ENCODE measurements at places on chromosomes 3 and 15.

DNA sequence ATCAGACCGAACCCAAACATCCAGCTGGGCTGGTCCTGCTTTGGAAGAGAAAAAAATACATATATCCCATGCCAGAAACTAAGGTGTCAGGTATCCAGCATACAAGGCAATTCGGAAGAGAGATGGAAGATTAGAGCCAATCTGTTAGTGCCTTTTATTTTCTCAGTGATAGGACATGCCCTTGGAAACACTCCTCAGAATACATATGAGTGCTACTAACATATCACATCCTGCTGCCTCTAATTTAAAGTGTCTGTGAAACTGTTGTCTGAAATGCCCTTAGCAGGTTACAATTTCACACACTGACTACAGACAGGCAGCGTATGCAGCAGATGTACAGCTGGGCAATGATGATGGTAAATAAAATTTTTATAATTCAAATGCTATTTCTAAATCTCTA lies 78.9 kb downstream of the RBPMS2 start:
- DNase-seq, result no peak

DNA sequence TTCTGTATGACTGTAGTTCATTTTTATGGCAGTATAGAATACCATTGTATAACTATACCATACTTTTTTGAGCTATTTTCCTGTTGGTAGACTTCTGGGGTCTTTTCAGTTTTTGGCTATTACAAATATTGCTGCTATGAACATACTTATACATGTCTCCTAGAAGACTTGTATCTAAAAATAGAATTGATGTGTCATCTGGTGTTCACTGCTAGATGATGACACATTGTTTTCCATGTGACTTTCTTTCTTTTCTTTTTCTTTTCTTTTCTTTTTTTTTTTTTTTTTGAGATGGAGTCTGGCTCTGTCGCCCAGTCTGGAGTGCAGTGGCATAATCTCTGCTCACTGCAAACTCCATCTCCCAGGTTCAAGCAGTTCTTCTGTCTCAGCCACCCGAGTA lies 69.8 kb downstream of the SH3GL3 start:
- no peak for DNase-seq

- no peak for DNase-seq
Measured at GRCh38 chr3:129461461-129462146, 21.6 kb downstream of the IFT122 start.

DNA sequence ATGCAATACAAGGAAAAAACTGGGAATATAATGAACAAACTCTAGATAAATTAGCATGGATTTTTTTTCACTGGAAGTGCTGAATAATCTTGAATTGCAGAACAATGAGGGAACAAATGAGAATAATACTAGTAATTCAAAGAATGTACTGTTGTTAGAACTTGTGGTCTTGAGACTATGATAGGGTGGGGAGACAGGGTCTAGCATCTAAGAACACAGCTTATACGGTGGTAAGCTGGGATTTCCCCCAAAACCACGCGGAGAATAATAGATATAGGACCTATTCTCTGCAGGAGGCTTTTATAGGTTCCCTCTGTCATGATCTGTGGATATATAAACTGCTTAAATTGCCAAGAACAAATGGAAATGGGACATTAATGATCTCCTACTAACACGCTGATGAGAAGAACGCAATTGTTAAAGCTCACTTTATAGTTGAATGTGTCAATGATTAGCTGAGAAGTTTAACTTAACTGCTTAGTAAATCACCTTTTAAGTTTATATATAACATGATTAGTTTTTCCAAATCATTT lies 692.3 kb downstream of the ZPLD1 start:
- no peak for DNase-seq

GRCh38 chr3:167773584-167773983 lies 38.1 kb downstream of the SERPINI1 start:
- DNase-seq, result no peak

- DNase-seq, result no peak
Measured at GRCh38 chr3:185583925-185584324, 2.2 kb upstream of the SENP2 start.

DNA sequence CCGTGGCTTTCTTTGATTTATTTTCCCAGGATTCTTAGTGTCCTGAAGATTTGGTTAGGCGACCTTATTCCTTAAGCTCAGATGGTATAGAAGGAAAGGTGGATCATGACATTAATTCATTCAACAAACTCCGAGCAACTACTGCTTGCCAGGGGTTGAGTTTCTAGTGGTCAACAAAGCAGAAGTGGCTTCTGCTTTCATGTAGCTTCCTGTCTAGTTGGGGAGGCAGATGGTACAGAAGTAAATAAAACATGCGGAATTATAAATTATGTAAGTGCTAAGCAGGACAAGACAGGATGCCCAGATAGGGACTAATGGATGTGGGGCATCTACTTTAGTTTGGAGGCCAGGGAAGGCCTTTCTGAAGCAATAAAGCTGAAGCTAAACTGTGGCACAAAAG lies 15.6 kb downstream of the EEFSEC start:
- DNase-seq, result no peak

GRCh38 chr3:47583320-47584075 lies 4.8 kb upstream of the CSPG5 start:
- no peak for DNase-seq

GRCh38 chr15:66461917-66462316 lies 35.6 kb downstream of the SNAPC5 start:
- DNase-seq, result no peak

- no peak for DNase-seq
Measured at GRCh38 chr3:97200387-97200786, 386.0 kb downstream of the EPHA6 start.

GRCh38 chr15:79994615-79995014 lies 23.6 kb upstream of the BCL2A1 start:
- DNase-seq, result no peak

- DNase-seq, result no peak
Measured at GRCh38 chr3:127137113-127137512, 55.8 kb upstream of the PRR23E start.

DNA sequence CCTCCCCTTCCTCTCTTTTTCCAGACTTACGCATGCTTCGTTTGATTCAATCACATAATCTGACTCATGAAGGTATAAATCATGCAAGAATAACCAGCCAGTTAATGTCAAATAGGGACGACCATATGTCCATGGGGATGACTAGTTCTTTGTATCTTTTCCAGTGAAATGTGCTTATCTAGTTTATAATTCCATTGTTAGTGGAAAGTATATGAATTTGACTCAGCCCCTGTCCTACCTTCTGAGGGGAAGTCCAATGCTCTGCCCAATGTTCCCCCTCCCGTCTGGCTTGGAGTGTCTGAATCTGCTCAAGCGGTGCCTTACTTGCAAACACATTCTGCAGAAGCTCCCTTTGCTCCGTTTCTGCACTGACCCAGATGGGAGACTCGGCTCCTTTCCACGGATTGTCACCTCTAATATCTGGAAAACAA lies 55.0 kb upstream of the EPHB3 start:
- DNase-seq, result no peak

- no peak for DNase-seq
Measured at GRCh38 chr15:69836048-69836447, 261.7 kb downstream of the TLE3 start.

DNA sequence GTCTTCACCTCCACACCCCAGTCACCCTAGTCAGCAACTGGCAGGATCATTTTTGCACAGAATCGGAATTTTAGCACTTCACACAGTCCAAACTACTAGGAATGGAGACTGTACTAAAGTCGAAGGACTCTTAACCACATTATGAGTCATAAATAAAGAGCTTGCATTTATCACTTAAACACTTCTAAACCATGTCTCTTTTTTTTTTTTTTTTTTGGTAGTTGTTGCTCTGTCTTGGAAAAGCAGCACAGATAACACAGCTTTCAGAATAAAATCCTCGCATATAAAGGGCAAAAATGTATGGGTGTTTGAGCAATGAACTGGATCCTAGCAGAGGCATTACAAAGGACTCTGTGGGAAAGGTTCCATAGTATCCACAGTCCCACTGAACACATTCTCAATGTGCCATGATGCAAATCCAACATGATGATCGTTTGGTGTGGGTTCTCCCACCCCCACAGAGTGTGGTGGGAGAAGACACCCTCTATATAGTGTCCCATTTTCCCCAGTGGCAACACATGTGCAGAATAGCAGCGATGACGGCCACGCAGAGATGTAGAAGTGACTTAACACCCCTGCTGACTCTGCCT lies 47.1 kb downstream of the FOXP1 start:
- no peak for DNase-seq

Data from activated gamma-delta T cell treated with anti-CD3 and anti-CD28 coated beads, Interleukin-2, amount 50 U/mL, for 16 hours (primary cell).